ENCODE measurements at places on chromosomes 5 and 9. TPM values are rescaled to one million over a fixed set of nuclear protein-coding genes. Genes with fewer than 3 reads are reported as not detected.

Gene PCDHGA11
- 3.6 TPM for total RNA-seq

GRCh38 chr5:170408226-170408625, 19.1 kb upstream of the KCNMB1 start:
- no peak for DNase-seq

DNA sequence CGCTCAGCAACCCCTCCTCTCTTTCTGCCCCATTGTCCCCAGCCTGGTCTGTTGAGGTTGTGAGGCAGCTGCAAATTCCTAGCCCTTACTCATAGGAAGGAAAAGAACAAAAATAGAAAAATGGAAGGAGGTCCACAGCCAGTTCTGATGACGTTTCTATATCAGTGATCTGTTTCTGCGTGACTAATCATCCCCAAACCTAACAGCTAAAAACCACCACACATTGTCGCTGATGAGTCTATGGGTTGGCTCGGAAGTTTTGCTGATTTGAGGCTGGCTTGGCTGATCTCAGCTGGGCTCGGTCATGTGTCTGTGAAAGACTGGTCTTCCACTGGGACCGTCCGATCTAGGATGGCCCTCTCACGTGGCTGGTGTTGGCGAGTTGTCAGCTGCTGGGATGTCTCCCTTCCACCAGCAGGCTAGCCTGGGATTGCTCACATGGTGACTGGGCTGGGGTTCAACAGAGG, 200.6 kb upstream of the ZNF618 start:
- peak; percentile 95 for DNase-seq

- no peak for DNase-seq
Measured at GRCh38 chr5:10363519-10364185, 10.2 kb downstream of the MARCHF6 start.

DNA sequence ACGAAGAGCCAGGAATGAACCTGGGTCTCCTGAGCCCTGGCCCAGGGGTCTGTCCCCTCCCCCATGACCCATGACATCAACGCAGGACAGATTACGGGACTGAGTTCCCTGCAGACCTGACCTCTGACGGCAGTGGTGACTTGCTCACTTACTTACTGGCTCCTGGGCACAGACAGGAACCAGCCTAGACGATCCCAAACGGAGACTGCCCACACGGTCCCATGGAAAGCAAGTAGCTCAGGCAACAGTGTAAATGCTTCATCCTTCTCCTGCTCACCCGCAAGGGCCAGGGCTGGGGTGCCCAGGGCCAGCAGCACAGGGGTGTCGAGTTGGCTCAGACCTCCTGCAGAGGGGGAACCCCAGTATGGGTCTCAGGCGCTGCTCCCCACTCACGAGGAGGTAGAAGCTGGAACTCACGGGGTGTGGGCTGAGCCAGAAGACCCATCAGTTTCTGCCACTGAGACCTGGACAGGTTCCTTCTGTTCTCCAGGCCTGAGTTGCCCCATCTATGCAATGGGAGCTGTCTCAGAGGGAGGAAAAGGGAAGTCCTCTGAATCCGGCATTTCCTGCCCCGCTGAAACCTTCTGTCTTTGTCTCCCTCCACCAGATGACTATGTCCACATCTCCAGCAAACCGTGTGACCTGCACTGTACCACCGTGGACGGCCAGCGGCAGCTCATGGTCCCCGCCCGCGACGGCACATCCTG, 5.6 kb downstream of the ADAMTSL2 start:
- DNase-seq = no peak

Gene SMIM32
- not detected for total RNA-seq

Gene ZDHHC11B
- 2.5 TPM for total RNA-seq

GRCh38 chr5:87136096-87136495, 131.6 kb upstream of the RASA1 start:
- no peak for DNase-seq

GRCh38 chr9:130927995-130928900, 10.8 kb downstream of the FIBCD1 start:
- DNase-seq = no peak

DNA sequence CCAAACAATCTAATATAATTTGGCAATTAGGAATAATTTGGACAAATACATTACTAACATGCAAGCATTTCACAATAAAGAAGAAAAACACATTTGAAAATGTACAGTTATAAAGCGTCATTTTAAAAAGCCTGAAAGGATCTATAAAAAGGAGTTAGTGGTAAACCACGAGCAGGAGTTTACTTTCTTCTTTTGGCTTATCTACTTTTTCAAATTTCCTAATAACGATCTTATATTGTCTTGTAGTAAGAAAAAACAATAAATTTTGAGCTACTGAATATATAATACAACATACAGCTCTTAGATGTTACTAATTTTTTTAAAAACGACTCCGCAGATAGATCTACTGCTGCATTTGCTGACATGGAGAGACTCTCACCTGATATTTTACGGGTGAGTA, 79.9 kb downstream of the SMIM23 start:
- no peak for DNase-seq

Gene CBY3
- not detected for total RNA-seq

DNA sequence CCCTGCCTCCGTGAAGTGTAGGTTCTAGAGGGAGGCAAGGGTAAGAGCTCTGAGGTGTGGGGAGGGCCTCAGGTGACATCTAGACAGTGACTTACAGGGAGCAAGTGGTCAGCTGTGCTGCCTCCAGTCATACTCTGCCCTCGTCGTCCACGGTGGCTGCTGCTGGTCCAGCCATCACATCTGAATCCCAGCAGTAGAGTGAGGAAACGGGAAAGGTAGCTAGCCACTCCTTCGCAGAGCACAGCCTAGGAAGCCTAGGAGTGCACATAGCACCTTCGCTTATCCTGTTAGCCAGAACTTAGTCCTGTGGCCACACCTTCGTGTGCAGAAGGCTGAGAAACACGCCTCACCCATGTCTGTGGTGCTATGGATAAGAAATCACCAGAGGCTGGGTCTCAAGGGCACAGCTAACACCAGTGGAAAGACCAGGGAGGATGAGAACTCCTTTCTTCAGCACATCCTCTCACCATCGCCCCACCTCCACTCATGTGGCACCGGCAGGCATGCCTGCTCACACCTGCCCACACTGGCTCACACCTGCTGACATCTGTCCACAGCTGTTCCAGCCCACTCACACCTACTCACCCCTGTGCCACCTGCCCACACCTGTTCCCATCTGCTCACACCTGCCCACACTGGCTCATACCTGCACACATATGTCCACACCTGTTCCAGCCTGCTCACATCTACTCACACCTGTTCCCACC, 44.5 kb upstream of the SLC6A19 start:
- DNase-seq = no peak

DNA sequence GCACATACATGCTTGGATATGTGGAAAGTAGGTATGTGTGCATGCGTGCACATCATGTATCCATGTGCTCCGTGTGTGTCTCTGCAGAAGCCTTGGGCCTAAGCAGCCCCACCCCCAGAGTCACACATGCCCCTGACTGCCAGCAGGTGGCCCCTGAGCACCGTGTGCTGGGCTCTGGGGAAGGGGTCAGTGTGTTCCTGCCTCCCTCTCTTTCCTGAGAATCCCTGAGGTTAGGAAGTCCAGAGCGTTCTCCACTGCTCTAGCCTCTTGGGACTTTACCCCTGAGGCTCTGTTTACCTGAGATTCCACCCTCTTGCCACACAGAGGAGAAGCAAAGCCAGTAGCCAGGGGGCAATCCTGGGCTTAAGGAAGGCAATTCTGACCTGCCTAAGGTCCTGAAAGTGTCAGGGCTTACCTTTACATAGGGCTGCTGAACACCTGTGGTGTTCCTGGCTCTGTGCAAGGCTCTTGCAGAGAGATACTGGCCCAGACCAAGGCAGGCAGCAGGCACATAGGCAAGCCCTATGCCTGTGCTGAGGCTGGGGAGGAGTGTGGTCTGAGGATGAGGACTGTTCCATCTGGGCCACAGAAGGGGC, 207.3 kb downstream of the TMEM38B start:
- no peak for DNase-seq

Gene SAPCD2
- 18.4 TPM for total RNA-seq

Gene CDO1
- 7.4 TPM for total RNA-seq

DNA sequence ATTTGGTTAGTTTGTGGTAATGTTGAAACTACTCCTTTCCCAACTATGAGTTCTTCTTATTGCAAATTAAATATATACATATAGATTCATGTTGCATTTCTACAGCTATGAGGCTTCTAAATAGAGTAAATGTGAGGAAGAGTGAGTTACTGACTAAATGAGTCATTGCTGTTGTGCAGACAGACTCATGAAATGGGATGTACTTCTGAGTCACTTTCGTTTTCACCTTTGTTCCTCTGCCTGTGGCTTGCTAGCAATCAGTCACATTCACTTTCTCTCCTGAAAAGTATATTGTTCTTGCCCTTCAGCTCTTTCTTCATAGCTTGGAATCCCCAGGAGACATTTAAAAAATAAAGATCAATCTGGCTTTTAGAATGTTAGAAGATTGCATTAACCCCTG, 295.5 kb upstream of the SMC2 start:
- DNase-seq = no peak

- DNase-seq = no peak
Measured at GRCh38 chr5:107539726-107540330, 130.9 kb downstream of the EFNA5 start.

Gene DCTN4
- 57.4 TPM for total RNA-seq

Gene FAM78A
- 1.7 TPM for total RNA-seq

DNA sequence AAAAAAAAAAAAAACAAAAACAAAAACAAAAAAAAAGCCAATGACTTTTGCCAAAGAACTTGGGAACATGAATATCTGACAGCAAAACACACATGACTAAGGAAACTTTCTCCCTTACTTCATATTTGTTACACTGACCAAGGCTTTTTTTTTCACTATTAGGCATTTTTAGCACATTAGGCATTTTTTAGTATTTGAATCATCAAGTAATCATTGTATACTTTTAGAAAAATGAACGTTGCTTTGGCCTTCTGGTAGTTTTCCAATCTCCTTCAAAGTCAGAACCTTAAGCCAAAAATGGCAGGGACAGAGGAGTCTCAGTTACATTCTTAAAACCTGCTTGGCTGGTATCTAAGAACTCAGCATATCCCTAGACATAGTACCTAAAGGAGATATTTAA, 19.3 kb downstream of the NREP start:
- no peak for DNase-seq

DNA sequence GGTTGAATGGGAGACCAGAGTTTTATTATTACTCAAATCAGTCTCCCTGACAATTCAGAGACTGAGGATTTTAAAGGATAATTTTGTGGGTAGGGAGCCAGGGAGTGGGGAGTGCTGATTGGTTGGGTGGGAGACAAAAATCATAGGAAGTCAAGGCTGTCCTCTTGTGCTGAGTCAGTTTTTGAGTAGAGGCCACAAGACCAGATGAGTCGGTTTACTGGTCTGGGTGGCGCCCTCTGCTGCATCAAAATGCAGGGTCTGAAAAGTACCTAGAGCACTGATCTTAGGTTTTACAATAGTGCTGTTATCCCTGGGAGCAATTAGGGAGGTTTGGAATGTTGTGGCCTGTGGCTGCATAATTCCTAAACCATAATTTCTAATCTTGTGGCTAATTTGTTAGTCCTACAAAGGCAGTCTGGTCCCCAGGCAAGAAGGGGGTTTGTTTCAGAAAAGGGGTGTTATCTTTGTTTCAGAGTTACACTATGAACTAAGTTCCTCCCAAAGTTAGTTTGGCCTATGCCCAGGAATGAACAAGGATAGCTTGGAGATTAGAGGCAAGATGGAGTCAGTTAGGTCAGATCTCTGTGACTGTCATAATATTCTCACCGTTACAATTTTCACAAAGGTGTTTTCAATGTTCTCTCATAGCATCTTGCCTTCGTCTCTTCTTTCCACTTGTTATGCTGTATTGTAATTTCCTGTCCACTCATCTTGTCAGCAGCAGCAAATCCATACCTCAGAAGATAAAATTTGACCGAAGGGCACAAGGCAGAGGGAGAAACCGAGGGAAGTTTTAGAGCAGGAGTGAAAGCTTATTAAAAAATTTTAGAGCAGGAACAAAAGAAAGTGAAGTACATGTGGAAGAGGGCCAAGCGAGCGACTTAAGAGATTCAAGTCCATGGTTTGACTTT, 59.2 kb upstream of the CLINT1 start:
- peak; percentile 88 for DNase-seq

Gene NPR3
- total RNA-seq = 18.8 TPM

GRCh38 chr5:122408592-122409224, 96.7 kb downstream of the SNCAIP start:
- no peak for DNase-seq

Gene TTLL11
- total RNA-seq = 9.7 TPM

Gene ARL14EPL
- not detected for total RNA-seq

- no peak for DNase-seq
Measured at GRCh38 chr9:134902936-134903335, 14.8 kb downstream of the FCN1 start.

Gene KCNIP1
- total RNA-seq = not detected

Gene SERINC5
- total RNA-seq = 49.6 TPM

- DNase-seq = no peak
Measured at GRCh38 chr9:25678846-25679360, 659 bp upstream of the TUSC1 start.

GRCh38 chr9:102855641-102856040, 139.5 kb upstream of the CYLC2 start:
- no peak for DNase-seq

GRCh38 chr9:121226175-121226574, 24.5 kb upstream of the RAB14 start:
- DNase-seq = no peak

Gene GABRA1
- total RNA-seq = not detected

DNA sequence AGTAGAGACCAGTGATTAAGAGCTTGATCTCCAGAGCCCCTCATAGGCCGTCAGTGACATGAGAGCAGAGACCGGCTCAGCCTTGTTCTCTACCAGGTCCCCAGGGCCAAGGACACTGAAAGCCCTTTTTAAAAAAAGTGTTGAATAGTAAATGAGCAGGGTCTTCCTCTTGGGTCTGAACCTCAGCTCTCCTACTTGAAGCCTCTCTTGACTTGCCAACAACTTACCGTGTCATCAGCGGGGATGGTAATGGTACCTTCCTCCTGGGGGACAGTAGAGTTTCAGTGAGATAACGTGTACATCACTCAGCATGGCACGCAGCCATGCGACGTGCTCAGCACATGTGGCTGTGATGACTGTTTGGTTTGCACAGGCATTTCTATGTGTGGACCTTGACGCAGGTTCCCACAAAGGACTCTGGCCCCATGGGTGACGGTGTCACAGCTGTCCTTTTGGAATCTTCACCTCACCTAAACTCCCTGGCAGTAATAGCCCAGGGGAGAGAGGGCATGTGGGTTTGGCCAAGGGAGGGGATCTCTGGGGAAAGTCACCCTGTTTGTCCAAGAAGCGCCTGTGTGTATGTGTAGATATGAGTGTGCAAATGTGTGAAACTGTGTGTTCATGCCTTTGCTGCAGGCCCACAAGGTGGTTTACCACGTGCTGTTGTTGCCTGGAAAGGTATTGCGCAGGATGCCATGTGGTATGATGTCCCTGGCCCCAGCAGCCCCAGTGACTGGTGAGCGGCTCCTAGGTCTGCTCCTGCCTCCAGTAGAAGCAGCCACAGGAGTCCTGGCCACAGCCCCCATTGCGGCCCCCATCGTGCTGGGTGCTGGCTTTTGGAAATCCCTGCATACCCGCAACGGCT, 18.7 kb downstream of the ERGIC1 start:
- DNase-seq = no peak

DNA sequence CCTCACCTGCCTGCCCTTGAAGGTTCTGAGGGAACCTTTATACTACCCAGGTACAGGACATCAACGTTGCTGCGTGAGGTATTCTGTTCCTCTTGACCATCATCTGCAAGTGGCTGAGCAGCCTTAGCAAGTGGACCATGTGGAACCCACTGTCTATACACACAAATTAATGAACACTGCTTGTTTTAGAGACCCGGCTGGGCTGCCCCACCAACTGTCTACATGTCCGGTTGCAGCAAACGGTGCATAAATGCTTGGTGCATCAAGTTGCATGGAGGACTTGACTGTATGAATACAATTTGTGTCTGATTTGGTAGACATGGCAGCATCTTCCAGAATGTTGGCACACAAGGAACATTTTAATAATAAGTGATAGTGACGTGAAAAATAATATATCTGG, 65.8 kb downstream of the SEMA6A start:
- no peak for DNase-seq

Measured in lower leg skin (tissue), 4 donors.